NCI-H146 (cell line): ENCODE measurements at places on chromosomes 16 and 17.

DNA sequence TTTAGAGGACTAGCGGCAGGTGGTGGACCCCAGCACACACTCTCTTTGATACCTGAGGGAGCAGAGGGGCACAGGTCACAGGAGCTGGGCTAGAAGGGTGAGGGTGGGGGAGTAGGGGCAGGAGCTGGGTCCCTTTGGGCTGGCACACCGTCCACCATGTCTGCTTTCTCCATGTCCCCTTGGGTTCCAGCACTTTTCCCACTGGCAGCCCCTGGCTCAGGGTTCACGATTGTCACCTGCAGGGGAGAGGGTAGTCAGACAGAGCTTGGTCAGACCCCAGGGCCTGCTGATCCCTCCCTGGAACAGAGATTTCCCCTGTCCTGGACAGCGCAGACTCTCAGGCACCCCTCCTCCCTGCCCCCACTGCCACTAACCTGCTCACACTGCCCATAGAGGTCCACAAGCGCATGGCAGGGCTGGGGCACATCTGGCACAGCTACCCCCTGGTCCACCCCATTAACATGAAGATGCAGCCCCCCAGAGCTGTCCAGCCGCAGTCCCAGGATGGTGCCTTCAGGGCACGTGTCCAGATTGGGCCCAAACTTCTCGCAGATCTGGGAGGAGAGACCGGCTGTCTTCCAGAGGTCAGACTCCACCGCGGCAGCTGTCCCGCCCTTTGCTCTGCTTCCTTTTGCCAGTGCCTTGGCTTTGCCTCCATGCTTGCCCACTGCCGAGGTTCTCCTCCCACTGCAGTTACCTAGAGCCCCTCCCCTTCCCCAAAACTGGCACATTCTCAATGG, 3.1 kb upstream of the GPS2 start:
- DNase-seq: no peak

- no peak for DNase-seq
These were observed 165.3 kb downstream of the SLC39A11 start for GRCh38 chr17:72927146-72927545.

DNA sequence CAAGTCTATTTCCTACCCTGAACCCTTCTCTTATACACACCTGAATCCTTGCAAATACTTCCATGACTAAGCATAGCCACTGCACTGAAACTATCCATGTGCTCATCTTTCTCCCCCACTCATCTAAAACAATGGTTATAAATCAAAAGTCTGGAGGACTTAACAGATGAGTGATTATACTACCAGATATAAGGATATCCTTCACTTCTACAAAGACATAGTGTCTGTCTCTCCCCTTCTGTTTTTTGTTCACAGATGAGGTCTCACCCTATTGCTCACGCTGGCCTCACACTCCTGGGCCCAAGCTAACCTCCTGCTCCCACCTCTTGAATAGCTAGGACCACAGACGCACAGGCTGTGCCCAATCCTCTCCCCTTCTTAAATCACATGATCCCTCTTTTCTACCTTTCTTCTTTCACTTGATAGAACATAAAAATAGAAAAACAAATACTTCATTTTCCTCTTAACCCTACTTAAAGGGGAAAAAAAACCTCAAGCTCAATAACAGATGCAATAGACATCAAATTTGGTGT, 19.2 kb downstream of the CEP112 start:
- no peak for DNase-seq

DNA sequence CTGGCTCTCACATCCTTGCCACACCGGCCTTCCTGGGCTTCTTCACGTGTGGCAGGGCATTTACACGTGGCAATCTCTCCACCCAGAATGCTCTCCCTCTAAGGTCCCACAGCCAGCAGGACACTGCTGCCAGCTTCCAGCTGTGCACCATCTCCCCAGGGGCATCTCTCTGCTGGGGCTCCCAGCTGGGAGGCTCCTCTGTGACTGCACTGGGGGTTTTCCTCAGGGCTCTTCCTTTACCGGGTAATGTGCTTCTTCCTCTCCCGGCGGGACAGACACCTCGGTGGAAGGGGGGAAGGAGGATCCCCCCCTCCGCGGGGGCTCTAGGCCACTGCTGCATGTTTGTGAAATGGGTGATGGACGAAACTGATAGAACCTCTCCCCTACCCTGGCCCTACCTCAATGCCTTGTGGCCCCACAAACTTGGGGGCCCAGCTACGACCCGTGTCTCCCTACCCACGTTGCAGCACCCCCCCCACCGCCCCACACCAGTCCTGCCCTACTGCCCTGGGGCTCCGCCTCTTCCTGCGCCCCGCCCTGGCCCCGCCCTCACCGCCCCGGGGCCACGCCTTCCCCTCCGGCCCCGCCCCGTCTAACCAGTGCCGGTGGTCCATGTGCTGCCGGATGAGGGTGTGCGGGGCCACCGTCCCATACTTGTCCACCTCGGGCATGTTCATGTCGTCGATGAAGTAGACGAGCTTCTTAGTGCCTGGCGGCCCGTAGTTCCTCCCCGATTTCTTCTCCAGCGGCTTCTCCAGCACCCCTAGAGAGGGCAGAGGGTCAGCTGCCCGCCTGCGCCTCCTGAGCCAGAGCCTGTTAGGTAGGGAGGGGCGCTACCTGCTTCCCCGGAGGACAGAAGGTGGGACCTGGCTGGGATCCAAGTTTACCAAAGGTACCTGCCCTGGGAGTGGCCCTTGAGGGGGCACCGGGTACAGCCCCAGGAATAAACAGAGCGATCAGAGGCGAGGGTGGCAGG, 92.6 kb downstream of the DNAH17 start:
- DNase-seq: peak; percentile 45

DNA sequence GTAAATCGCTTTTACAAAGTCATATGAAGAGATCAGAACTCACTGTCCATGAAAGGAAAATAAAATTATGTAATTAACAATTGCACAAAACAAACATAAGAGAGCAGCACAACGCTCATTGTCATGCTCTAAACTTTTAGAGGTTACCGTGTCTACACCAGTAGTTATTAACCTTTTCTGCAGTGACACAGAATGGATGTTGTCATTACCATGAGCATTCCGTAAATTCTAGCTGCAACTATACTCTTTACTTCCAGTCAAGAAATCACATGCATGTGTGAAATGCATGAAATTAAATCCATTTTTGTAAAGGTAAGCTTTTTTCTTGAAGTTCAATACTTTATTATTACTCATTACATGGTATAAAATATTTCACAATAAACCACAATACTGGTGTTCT, 38.2 kb downstream of the USP32 start:
- DNase-seq: no peak

DNA sequence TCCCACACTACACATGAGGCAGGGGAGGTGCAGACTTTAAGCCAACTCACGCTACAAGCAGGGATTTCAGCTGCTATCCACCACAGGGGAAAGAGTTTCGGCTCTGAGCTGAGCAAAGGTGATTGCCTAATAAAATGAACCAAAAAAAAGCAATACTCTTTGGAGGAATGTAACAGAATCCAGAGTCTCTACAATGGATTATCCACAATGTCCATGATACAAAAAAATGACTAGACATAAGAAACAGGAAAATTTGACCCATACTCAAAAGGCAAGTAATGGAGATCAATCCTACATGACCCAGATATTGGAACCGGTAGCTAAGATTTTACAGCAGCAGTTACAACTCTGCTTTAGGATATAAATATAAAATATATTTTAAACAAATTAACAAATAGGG, 19.0 kb upstream of the TMEM204 start:
- DNase-seq: no peak

- no peak for DNase-seq
These were observed 4.3 kb downstream of the TBL3 start for GRCh38 chr16:1976216-1976520.

DNA sequence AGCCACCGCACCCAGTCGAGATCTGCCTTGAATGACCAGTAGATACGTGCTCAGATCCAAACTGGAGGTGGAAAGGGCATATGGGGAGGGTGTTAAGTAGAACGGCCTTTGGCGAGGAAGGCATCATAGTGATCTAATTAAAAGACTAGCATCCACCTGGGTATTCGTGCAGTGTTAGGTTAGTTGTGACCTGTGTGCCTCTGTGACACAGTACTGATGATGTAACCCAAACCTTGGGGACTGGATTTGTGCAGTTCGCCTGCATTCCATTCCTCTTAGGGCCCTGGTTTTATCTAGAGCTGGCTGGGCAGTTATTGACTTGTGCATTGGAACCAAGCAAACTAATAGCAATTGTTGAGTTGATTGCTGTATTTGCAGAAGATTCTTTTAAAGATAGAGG, 47.9 kb downstream of the SNX29 start:
- DNase-seq: peak; percentile 14

- no peak for DNase-seq
These were observed 45.2 kb downstream of the HAPSTR1 start for GRCh38 chr16:9136596-9136995.

DNA sequence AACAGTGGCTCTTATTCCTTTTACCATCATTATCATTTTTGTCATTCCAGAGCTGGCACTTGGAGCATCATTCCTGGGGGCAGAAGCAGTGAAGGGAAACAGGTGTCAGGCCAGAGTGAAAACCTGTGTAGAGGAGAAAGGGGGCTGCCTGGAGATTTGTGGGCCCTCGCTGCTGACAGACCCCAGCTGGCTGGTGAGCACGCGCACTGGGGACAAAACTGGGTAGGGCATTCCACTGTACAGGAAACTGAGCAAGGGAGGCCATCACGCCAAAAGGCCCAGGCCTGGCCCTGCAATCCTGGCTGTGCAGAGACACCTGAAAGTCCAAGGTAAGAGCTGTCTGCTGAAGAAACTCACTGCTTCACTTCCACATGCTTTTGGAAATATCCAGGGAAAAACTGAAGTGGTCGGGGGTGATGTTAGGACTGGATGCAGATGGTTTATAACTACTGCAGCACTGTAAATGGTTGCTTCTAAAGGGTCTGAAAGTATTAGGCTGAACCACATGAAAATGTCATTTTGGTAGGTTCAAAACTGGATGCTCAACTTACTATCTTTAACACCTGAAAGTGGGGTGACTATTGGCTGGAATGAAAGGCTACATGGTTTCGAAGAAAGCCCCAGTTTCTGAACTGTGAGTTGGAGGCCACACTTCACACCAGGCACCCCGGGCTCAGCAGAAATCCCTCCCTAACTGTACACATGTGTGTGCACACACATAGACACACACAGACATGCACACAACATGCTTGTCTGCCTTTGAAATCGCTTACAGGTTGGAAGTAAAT, 225.0 kb downstream of the C16orf78 start:
- DNase-seq: no peak

- no peak for DNase-seq
These were observed at the start of gene ALDH3A1 for GRCh38 chr17:19747829-19748806. Gene ALDH3A1 (minus strand): TSS chr17:19748298. CDS start chr17:19745129, 3,169 bp downstream.

DNA sequence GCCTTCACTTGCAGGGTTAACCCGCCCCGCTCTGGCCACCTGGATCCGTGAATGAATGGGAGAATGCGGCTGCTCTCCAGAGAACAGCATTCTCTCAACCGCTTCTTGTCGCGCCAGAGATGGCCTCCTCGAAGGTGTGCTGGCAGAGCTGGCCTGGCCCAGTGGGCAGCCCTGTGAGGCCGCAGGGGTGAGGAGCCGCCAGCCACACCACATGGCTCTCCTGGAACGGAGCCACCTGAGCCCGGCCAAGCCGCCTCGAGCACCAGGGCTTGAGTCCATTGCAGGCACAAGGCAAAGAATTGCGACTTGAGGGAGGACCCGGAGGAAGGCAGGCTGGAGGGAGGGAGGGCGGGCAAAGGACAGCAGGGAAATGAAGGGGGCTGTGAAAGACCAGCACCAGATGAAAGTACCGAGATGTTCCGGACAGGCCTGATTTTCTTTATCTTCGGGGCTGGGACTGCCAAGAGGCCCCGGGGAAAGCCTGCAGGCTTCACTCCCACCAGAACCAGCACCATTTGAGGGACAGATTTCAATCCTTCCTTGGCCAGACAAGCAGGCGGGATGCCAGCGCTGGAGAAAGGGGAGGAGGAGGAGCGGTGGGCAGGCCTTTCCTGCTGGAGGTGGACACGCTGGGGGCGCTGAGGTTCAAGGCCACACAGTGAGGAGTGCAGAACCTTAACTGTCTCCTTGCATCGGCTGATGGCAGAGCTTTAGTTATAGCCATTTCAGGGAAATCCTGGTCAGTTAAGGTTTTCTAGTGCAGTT, 69.4 kb downstream of the MRC2 start:
- DNase-seq: no peak

- DNase-seq: no peak
These were observed 79.1 kb downstream of the RAB11FIP4 start for GRCh38 chr17:31470592-31470991.

DNA sequence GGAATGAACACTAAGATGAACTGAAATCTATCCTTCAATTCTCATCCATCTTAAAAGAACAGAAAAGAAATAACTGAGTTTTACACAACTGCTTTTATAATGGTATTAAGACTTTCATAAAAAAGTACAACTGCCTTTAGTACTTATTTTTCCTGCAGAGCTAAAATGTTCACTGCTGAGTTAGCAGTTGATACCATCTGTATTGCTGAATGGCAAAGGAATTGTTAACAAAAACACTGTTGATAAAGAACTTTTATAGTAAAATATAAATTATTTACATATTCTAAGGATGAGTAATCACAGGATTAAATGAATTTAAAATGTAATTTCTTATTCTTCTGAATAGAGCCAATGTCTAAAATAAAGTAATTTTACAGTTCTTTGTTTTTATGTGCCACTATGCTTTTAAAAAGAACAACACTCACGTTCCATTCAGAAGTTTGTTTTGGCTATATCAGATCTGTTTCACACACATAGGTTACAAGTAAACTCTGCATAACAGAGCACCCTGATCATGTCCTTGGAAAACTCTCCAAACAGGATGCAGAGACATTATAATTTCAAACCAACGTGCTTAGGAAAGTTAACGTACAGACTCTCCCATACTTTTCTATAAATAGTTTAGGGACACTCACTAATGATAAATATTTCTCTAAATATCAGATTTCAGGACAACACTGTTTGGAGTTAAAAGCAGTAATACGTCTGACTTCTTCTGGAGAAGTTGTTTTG, 151.1 kb downstream of the ITFG1 start:
- no peak for DNase-seq

GRCh38 chr16:31105677-31106213, 2.4 kb upstream of the BCKDK start:
- DNase-seq: peak; percentile 25
